ENCODE measurements at places on chromosomes 1 and 21.

- no peak for DNase-seq
Measured at GRCh38 chr1:25954282-25954938, 43.5 kb downstream of the PAFAH2 start.

GRCh38 chr1:160797271-160797709 lies 1.3 kb downstream of the LY9 start:
- DNase-seq: no peak

DNA sequence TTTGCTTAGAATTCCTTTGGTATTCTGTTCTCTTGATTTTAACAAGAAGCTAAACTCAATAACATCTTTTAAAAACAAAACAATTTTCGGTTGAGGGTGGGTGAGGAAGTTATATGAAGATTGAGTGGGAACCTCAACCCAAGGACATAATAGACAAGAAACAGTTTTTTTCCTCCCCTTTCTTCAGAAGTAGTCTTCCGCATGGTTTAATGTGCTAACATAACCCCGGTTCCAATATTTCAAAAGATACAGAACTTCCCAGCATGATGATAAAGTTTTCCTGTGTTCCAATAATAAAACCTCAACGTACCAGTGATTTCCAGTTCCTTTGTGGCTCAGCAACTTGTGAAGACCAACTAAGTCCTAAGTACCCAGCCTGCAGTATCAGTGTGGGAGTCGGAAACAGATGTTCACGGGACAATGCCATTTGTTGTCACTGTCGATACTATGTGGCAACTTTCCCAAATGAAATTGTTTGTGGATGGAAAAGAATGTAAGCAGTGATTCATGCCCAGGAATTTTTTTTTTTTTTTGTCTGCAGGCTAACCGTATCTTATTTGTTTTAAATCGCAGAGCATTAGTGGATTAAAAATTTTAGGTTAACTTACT lies 48.5 kb downstream of the NR5A2 start:
- no peak for DNase-seq

DNA sequence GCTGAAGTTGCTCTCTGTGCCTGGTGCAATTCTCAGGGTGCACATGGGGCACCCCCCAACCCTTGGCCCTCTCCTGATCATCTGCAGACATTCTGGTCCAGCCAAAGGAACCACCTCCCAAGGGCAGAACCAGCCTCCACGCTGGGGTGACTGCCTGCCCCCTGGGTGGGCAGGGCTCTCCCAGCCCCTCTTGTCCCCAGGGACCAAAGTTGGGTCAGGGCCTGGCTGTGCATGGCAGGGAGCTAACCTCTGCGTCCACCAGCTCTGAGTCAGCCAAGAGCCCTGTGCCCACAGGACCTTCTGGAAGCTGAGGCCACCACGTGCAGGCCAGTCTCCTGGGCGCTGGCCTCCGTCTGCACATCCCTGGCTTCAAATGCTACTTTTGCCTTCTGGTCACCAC lies 101.9 kb downstream of the SIK1 start:
- no peak for DNase-seq

- no peak for DNase-seq
Measured at GRCh38 chr1:192903142-192903541, 94.3 kb downstream of the RGS2 start.

DNA sequence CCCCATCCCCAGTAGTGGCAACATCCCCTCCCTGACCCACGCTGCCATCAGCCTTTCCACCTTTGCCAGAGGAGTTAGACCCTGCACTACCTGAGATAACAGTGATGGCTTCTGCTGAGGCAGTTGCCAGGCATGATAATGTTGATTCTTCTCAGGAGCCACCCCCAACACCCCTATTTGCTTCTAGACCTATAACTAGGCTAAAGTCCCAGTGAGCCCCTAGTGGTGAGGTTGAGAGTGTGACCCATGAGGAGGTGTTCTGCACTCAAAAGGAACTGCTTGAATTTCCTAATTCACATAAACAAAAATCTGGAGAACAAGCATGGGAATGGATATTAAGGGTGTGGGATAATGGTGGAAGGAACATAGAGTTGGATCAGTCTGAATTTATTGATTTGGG lies 159.6 kb upstream of the COL11A1 start:
- DNase-seq: no peak

DNA sequence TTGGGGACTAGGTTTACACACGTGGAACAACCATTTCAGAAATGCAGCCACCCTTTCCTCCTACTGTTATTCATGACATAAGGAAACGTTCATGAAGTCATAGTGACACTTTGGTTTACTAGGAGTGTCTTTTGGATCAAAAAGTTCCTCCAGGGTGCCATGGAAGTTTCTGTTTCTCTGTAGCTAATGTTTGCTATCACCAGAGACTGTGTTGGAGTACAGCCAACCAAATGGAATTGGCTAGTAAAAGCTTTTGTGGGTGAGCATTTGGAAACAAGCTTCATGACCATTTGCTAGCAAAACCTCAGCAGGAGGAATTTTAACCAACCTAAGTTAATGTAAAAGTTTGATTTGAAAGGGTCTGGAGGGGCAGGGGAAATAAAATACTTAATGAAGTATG lies 43.9 kb upstream of the ADGRL2 start:
- no peak for DNase-seq

DNA sequence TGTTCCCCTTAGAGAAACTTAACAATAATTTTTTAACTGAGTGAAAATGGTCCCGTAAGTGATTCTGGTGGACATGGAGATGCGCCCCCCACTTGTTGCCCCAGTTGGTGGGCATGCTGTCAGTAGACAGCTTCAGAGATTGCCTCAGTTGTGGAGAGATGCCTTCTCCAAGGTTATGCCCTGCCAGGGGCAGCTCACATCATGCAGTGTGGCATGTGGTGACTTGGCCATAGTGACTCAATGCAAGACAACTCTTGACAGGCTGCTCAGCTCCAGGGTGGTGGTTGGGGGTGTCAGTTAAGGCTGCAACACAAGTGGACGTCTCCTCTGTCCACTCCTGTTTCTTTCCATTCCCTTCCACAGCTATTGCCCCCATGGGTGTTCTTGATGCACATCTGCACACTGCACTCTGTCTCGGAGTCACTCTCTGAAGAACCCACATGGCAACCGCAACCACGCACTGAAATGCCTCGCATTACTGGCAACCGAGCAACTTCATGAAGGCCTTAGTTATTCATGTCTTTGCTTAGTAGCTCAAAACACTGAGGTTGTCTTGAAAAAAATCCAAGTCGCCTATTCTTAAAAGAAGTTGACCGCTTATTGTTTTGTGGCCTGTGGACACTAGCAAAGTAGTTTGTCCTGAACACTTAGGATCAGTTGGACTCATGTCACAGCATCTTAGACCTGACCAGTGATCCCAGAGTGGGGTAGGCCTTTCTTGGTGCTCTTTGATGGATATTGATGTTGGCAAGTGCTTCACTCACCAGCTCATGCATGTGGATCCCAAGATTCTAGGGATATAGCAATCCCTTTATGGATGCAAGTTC lies 54.8 kb upstream of the USP1 start:
- no peak for DNase-seq

DNA sequence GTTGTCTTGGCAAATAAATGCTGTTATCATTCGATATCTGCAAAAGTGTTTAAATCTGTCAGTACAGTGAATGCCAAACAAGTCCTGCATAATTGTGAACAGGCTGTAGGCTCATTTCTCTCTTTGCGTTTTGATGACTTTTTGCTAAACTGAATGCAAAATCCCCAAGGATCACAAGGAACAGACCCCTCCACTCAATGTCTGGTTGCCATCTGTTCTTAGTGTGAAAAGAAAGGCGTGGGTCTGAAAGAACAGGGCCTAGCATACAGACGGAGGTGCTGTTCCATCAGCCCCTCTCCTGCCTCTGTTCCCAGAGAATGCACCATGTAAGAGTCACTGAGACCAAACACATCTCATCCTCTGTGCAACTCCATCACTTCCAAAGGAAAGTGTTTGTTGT lies 40.4 kb downstream of the EIF2B3 start:
- no peak for DNase-seq

Measured in activated T-cell treated with anti-CD3 and anti-CD28 coated beads for 48 hours (primary cell).